ENCODE measurements at places on chromosomes 4 and X. TPM values are rescaled to one million over a fixed set of nuclear protein-coding genes. Genes with fewer than 3 reads are reported as not detected.

Gene PCDH10
- under 0.01 TPM for total RNA-seq

Gene PASD1
- not detected for total RNA-seq

Gene SLC34A2
- 0.21 TPM for total RNA-seq

Gene INPP4B
- total RNA-seq: 59.3 TPM

Gene PPP4R3C
- total RNA-seq: not detected

Gene PLS3
- total RNA-seq: 243 TPM

Gene CCNB3
- under 0.01 TPM for total RNA-seq

Gene IBSP
- not detected for total RNA-seq
